ENCODE measurements at places on chromosomes 6 and 20.

DNA sequence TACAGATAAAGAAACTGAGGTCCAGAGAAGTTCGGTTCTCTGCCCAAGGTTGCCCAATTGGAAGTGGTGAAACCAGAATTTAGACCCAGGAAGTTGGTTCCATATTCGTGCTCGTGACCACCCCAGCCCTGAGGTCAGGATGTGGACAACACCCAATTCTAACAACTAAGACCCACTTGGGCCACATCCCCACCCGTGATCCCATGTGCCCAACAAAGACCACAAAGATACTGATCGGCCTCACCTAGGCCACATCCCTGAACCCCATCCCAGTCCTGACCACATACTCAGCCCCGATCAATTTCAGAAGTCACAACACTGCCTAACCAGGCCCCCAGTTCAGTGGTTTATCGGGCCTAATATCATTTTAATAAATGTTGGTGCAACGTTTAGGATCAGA, 138.4 kb downstream of the PREX1 start:
- no peak for DNase-seq

GRCh38 chr6:37072526-37072925, 67.1 kb downstream of the FGD2 start:
- DNase-seq, result no peak

DNA sequence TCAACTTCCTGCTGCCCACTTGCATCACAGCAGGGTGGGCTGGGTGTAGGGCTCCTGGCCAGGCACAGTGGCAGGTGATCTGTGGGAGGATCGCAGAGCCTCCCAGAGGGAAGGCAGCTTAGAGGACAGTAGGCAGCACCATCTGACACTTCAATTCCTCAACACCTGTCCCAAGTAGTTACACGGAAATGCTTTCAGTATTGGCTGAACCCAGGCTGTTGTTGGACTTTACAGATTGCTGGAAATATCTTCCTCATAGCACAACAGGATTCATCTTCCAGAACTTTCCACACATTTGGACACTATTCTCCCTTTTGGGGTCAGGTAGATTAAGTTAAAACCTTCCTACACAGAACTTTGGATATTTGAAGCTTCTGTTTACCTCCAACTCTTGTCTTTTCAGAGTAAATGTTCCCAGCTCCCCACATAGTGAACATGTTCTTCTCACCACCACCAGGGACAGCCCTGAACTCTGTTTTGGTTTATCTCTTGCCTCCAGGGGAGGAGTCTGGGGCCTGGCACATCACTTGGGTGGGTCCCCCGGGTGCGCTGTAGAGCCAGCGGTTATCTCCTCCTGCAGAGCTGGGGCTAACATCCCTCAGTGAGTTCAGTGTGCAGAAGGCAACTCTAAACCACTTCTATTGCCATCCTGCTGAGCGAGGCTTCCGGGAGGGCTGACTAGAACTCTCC, 3.5 kb upstream of the SLC22A2 start:
- no peak for DNase-seq

- DNase-seq, result no peak
Measured at GRCh38 chr6:103405321-103405720, 1454.4 kb downstream of the HACE1 start.

DNA sequence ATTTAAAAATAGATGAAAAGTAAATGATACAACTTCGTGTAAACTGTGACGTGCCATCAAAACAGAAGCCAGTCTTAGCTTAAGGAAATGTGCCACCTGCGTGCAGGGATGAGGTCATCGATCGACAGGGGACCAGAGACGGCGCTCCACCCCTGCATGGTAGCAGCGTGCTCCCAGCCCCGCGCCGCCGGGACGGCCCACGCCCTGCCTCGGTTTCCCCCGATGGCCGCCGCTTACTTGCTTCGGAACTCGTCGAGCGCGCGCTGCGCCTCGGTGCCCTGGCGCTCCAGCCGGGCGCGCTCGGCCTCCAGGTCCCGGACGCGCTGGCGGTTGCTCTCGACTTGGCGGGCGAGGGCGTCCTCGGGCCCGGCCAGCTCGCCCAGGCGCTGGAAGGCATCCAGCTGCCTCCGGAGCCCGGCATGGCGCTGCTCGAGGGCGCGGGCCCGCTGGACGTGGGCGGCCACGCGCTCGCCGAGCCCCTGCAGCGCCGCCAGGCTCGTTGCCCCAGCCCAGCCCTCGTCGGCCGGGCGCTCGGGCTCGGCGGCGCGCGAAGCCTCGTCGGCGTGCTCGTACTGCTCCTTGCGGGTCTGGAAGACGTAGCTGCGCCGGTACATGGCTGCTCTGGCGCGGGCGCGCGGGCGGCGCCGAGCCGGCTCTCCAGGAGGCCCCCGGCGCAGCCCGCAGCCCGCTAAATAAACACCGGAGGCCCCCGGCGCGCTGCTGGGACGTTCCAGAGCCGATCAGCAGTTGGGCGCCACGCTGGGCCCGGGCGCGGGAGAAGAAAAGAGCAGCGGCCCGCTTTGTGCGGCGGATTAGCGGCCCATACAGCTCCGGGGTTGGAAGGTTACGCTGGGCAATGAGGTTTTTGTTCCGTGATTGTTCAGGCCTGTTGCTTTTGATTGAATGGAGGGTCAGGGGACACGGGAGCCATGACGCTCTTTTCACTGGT, at the start of gene BFSP1:
TSS of gene BFSP1 (minus strand) at position 664 of the 949 bp plus-strand sequence. CDS start at position 614, 50 bp downstream.
- peak; percentile 66 for DNase-seq

- DNase-seq, result no peak
Measured at GRCh38 chr6:101513181-101513580, 119.7 kb downstream of the GRIK2 start.

GRCh38 chr6:53179961-53180651, 31.5 kb upstream of the GCM1 start:
- no peak for DNase-seq

GRCh38 chr6:2327591-2327990, 82.2 kb upstream of the GMDS start:
- DNase-seq, result no peak

GRCh38 chr6:125974214-125974866, 12.0 kb upstream of the TRMT11 start:
- no peak for DNase-seq

GRCh38 chr6:157615420-157615769, 207.7 kb upstream of the SNX9 start:
- DNase-seq, result no peak

- no peak for DNase-seq
Measured at GRCh38 chr6:63440057-63440456, 120.3 kb upstream of the LGSN start.

DNA sequence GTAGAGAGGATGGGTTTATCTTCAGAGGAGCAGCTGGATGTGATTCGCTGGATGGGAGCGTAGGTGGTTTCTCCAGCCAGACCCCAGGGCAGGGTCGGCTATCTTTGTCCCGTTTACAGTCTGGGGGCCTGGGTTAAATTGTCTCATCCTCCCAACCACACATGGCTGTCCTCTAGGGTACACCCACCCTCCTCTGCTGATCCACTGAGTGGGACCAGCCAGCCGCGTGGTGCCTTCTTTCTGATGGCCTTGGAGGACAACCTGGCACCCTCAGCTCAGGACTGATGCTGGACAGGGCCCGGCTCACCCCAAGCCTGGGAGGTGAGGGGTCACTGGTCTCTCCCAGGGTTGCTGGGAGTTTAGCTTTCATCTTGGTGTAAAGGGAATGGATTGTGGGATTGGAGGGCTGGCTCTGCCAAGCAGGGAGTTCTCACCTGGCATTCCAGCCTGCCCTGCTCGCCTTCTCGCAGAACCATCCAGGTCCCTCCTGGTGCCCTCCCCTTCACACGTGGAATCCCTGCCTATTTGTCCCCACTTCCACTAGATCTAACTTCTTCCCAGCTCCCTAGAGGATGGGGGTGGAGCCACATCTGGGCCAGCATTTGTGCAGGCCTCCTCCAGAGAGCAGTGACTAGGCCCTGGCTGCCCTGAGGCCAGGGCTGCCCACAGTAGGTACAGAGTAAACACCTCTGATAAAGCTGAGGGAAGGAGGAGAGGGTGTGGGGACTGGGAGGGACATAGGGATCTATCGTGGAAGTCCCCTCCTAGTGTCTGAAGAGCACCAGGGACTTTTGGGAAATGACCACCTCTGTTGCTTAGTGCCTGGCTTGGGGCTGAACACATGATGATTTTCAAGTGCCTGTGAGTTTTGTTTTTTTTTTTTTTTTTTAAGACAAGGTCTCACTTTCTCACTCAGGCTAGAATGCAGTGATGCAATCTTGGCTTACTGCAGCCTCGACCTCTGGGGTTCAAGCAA, 1.6 kb downstream of the ITPR3 start:
- no peak for DNase-seq

GRCh38 chr6:124984668-124985338, 22.6 kb downstream of the RNF217 start:
- DNase-seq, result no peak

DNA sequence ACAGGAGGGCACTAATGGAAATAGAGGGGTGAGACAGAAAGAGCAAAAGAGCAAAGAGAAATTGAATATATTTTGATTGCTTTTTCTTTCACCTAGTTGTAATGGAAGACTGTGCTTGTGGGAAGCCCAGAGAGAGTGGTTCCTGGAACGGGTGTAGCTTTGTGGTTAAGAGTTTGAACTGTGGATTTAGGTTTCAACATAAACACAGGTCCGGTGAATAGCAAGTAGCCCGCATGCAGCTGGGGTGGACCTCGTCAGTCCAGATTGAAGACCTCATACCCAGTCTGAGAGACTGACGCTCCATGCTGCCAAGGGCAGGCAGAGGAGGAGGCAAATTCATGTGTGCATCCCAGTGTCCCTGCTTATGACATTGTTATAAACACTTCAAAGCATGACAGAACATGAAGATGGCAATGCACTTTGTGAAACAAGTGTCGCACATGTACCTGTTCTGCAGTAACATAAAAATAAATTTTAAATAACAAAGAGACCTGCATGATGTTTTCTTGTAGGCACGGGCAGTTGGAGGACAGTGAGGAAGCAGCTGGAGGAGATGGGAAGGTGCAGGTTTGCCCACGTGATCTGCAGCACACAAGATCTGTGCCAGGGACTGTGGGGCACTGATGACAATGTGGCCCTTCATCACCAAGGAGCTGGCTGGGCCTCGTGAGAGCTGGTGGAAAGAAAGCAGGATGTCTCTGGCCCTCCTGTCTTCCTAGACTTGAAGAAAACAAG, 220.5 kb upstream of the SSTR4 start:
- DNase-seq, result no peak

DNA sequence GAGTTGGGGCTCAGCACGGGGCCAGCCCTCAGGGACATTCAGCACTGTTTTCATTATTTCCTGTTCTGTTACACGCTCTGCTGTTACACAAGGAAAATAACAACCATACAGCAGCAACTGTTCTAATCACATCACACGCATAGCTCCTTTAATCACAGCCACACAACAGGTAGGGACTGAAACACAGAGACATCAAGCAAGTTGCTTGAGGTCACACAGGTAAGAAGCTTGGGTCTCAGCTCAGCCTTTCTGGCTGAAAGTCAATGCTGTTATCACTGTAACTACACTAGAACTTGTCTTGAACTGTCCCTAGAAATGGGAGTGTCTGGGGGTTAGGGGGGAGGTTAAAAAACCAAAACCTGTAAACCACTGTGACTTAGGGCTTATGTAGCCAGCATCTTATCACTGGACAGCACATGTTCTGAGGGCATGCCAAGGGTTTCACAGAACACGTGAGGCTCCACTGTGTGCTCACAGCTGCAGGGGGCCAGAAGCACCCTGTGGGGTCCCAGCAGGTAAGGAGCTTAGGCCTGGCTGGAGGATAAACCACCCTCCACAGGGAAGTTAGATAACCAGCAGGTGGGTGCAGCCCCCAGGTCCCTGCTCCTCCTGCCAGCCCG, 146.0 kb downstream of the EYA2 start:
- no peak for DNase-seq

DNA sequence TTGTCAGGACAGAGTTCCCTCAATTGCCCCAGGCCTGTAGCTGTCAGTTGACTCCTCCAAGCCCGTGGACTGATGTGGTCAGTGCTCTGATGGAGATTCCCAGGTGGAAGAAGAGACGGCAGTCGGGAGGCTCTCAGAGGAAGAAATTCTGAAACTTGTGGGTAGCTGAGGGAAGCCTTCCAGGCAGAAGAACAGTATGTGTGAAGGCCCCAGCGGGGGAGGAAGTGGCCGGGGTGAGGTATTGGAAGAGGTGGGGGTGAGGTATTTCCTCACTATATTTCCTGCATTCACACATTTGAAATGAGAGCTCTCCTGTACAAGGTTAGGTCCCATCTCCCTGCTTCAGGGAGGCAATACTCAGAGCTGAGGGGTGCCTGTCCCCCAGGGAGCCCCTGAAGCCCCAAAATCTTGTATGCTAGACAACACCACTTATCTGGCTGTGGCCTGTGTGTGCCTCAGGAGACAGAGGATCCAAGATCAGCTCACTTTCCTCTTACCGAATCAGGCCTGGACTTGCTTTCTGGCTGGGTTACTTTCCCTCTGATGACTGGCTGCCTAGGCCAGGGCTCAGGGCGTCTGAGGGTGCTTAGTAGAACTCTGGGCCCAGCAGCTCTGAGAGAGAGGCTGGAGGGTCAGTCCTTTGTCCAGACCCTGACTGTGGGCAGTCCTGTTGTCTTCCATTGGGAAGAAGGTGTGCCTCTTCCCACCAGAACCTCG, 49.3 kb upstream of the MYL9 start:
- DNase-seq, result no peak

GRCh38 chr20:36043441-36043840, 75.1 kb downstream of the CNBD2 start:
- no peak for DNase-seq

DNA sequence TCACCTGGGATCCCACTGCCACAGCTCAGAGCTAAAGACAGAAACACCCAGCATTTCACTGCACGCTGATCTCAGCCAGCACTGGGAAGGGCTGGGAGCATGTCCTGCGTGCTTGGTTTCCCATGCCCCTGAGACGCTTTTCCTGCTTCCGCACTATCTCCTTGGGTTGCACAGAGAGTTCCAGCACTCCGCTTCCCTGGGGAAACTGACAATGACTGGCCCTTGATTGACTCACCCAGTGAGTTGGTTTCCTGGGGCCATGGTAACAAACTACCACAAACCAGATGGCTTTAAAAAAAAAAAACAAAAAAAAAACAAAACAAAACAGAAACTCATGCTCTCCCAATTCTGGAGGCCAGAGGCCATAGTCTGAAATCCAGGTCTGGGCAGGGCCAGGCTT, 14.8 kb upstream of the MAS1L start:
- no peak for DNase-seq

DNA sequence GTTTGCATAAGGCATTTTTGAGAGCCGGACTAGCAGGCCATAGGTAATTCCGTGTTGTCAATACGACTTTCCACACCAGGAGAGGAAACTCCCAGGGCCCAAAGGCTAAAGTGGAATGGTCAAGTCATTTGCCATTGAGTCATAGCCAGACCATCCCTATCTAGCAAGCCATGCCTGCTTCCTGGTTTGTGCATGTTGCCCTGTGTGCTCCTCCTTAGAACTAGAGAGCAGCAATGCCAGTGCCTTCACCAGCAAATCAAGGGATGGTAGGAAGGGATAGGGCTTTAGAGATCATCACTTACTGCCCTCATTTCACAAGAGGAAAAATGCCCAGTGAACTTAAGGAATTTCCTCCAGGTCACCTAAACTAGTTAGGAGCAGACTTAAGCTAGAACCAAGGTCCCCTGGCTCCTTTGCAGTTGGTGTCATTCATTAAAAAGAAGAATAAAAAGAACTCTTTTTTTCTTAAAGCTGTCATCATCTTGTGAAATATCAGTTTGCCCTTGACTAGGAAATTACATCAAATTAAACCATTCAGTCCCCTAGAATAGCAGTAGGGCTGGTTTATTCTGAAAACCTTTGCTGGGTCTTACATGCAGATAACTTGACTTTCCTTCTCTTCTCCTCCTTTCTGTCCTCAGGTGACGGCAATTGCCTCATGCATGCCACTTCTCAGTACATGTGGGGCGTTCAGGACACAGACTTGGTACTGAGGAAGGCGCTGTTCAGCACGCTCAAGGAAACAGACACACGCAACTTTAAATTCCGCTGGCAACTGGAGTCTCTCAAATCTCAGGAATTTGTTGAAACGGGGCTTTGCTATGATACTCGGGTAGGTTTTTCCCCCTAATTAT, 7.4 kb downstream of the TNFAIP3 start:
- no peak for DNase-seq
